ENCODE measurements at places on chromosomes 7 and 10.

- peak; percentile 27 for DNase-seq
These were observed 58.4 kb upstream of the ZNRF2 start for GRCh38 chr7:30225863-30226613.

GRCh38 chr7:123998921-123999320 lies 33.9 kb downstream of the TMEM229A start:
- DNase-seq, result no peak

GRCh38 chr7:142375710-142376313 lies 118.0 kb upstream of the PRSS58 start:
- peak; percentile 20 for DNase-seq

- DNase-seq, result no peak
These were observed 3.2 kb upstream of the TMEM139 start for GRCh38 chr7:143281529-143281928.

DNA sequence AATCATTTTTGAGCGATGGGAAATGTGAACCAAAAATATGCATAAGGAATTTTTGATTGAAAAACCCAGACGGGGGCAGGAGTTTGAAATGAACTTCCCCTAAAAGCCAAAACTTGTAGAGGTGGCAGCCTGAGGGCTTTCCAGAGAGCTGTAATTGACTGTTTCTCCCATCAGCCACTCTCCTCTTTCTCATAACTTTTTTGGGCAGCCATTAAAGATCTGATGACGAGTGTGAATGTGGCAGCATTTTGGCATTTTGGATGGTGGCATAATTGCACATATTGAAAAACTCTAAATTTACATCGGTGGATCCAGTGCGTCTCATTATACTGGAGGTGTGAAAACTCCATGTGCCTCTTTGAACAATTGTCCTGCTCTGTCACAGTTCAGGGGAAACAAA lies 159.0 kb downstream of the CUX1 start:
- DNase-seq, result no peak

DNA sequence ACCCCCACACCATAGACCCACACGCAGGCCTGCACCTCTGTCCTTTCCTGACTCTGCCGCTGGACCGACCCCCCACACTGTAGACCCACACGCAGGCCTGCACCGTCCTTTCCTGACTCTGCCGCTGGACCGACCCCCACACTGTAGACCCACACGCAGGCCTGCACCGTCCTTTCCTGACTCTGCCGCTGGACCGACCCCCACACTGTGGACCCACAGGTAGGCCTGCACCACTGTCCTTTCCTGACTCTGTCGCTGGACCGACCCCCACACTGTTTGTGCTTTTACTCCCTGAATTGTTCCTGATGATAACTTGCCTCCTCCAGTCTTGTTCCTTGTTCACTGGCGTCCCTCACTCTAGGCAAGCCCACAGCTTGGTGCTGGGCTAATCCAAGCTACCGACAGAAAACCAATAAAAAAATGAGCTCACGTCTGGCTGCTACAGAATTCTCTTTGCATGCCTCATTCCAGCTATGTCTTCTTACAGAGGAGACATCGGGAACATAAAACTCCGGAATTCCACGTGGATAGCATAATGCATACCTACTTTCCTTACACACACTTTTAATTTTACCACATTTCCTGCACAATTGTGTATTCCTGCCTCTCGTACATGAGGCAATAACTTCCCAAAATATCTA lies 494.3 kb downstream of the PTPRN2 start:
- no peak for DNase-seq
